ENCODE measurements at places on chromosomes 16 and 17. TPM values are rescaled to one million over a fixed set of nuclear protein-coding genes. Genes with fewer than 3 reads are reported as not detected.

GRCh38 chr16:73054125-73054484 lies 6.2 kb upstream of the ZFHX3 start:
- no peak for DNase-seq

DNA sequence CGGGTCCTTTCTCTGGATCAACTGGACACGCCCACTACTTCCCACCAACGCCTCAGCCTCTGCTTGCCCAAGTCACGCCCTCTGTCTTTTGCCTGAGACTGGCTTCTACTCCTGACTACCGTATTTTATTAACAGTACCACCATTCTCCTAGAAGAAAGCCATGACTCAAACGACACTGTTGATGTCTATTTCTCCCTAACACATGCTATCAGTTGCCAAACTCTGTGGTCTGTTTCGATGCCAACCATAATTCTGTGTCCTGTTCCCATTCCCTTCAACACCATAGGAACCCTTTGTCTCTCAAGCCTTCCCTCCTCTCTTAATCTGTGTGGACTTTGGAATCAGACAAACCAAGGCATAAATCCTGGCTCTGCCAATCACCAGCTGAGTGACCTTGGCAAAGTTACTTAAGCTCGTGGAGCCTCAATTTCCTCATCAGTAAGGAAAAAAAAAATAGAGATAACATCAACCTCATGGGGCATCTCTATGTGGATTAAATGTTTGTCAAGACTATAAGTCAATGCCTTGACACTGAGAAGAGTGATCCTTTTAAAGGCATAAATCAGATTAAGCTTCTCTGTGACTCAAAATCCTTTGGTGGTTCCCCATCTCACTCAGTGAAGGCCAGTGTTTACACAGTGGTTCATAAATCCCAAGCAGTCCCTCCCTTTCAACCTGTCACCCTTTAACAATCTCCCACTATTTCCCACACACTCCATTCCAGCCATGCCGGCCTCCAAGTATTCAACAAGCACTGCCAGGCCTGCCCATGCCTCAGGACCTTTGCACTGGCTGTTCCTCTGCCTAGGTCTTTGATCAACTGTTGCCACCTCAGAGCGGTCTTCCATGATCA lies 45.6 kb downstream of the ERN1 start:
- peak; percentile 74 for DNase-seq

- DNase-seq, result no peak
Observed at GRCh38 chr17:1578029-1578428, 15.4 kb upstream of the PITPNA start.

GRCh38 chr17:40362696-40363110 lies 1.8 kb downstream of the GJD3 start:
- DNase-seq, result peak; percentile 68

DNA sequence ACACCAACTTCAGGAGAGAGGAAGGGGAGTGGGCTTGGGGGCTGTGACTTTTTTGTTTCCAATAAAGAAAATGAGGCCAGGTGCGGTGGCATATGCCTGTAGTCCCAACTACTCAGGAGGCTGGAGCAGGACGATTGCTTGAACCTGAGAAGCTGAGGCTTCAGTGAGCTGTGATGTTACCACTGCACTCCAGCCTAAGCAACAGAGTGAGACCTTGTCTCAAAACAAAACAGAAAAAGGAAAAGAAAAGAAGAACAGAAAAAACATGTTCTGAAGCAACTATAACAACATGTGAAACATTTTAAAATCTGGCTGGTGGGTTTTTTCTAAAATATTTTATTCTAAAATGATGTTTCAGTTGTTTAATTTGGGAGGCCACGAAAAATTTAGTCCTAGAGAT lies 554.0 kb upstream of the ZFHX3 start:
- DNase-seq, result no peak

GRCh38 chr17:27506348-27507218 lies 50.3 kb downstream of the KSR1 start:
- peak; percentile 45 for DNase-seq

DNA sequence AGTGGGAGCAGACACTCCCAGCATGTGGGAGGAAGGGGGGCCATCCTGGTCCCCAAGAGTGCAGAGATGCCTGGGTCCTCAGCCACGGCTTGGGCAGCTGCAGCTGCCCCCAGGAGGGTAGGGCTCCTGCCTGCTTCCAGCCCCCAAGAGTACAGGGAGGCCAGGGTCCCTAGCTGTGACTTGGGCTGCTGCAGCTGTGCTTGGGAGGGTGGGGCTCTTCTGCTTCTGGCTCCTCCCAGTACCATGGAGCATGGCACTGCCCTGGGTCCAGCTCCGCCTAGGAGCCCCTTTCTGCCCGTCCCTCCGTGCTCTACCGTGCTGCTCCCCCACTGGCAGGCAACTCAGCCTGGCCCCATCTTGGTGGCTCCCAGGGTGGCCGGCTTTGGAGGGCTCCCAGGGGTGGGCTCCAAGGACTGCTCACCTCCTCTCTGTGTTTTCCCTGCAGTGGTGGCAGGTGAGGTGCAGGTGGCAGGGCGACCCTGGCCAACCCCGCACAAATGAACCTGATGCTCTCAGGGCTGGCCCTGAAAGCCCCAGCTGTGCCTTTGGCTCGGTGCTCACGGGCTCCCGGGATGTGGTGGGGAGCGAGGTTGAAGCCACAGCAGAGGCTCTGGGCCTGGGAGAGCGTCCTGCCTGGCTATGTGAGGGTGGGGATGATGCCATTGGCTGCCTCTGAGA lies 18.5 kb upstream of the USP22 start:
- DNase-seq, result no peak

- no peak for DNase-seq
Observed at GRCh38 chr16:7211781-7212180, 120.9 kb upstream of the RBFOX1 start.

DNA sequence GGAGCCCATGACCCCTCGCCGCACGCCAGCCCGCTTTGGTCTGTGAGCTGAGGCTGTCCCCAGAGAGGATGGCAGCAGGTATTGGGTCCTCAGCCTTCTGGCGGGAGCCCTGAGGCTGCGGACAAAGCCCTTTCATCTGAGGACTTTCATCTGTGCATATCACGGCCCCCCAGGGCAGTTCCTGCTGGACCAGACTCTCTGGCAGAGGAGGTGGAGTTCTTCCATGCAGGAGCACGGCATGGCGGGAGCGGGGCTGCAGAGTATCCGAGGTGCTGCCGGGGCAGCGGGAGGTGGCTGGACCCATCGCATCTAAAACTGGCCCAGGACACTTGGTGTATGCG lies 18.8 kb downstream of the DHX38 start:
- DNase-seq, result no peak

DNA sequence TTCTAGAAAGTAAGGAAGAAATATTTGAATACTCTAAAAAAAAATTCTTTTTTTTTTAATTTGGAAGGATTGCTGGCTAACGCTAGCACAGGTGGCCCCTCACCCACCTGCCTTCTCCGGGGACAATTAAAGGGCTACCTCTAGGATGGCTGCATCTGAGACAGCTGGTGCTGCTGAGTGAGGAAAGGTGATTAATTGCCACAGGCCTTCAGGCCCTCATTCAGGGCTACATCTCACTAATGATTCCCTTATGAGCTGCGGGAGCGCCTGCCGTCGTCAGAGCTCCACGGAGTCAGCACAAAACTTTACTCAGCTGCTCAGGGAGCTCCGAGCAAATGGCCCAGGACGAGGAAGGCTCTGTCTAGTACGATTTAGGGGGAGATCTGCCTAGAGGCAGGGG lies 27.0 kb upstream of the AKTIP start:
- DNase-seq, result no peak

- no peak for DNase-seq
Observed at GRCh38 chr16:85253084-85253941, 141.0 kb upstream of the CIBAR2 start.

GRCh38 chr17:46745376-46745775 lies 73.1 kb downstream of the WNT3 start:
- DNase-seq, result no peak

- no peak for DNase-seq
Observed at GRCh38 chr17:57889252-57889651, 39.4 kb upstream of the MRPS23 start.

- peak; percentile 63 for DNase-seq
Observed at GRCh38 chr17:42681976-42682721, at the start of gene CNTNAP1. Gene CNTNAP1 (plus strand): TSS chr17:42682531. CDS start chr17:42682830, 299 bp downstream.

GRCh38 chr16:980595-980854 lies 1.0 kb upstream of the SOX8 start:
- DNase-seq, result no peak

DNA sequence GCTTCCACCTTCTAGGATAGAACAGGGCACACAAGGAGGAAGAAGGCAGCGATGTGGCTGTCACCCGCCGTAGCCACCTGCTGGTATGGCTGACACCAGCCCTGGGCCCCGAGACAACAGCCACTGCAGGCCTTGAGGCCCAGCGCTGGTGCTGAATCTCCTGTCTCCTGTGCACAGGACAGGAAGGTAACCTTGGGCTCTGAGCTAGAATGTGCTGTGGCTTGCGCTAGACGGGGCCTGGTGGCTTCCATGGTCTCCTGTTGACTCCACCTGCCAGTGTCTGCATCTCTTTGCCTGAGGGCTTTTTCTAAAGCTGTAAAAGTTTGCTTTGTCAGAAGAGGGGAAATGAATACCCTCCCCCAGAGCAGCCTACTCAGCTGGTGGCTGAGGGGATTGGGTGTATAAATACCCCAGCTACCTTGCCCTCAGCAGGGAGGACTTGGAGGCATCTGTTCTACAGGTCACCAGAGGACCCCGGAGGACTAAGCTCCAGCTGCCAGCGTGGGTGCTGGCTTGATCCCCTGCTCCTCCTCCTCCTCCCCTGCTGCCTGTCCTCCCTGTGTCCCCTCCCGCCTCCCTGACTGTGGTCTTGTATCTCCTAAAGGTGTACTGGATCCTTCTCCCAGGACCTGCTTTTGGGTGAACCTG lies 76.1 kb upstream of the SDK2 start:
- no peak for DNase-seq

DNA sequence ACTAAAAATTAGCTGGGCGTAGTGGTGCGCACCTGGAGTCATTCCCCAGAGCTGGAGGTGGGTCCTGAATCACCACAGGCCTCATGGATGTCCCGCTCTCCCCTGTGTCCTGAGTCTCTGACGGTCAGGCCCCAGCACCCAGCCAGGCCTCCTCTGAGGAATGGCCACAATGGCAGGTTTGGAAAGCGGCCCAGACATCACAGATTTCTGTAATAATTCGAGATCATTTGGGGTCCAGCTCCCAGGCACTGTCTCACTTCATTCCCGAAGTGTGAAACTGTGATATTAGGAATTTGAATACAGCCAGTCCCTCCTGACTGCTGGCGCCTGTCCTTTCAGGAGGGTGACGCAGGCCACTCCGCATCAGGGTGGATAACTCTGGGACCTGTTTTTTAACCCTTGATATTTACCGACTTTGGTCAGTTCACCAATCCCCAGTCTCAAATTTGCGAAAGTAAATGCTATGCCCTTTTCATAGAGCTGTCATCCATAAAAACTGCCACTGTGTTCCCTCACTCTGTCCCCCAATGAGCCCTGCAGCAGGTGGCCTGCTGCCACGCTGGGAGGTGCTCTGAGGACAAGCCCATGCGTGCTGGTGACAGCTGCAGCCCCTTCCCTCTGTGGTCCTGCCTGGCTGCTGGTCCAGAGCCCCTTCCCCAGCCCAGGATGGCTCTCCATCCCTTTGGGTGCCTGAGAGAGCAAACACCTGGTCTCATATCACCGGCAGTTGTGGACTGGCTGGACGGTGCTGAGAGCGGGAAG lies 28.3 kb upstream of the RPTOR start:
- DNase-seq, result no peak

DNA sequence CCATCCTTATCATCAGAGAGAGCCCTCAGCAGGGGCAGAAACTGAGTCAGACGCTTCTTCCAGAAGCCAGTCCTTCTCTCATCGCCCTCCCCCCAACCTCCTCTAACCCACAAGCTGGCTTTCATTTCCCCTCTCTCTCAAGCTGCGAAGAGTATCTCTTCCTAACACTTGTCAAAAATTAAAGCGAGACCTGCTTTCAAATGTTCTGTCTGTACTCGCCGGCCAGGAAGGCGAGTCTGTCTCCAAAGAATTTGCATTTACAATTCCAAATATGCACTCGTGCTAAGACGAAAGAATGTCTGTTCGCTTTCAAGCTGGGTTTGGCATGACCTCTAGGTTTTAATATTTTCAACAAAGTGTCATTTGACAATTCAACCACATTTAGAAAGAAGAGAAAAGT lies 140.4 kb downstream of the RGS9 start:
- no peak for DNase-seq

GRCh38 chr16:64705443-64705842 lies 416.4 kb downstream of the CDH11 start:
- DNase-seq, result peak; percentile 9

DNA sequence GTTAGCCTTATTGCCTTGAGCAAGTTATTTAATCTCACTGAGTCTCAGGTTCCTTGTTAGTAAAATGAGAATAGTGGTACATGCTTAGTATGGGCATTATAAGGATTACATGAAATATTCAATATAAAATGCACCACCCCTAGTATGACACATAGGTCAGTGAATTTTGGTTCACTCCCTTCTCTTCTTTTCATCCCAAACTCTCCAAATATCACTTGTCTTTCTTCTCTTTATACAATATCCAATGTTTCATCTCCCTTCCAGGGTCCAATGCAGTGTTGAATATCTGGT lies 28.4 kb upstream of the CCL2 start:
- DNase-seq, result no peak

The PRAC2 gene
- not detected for total RNA-seq

The FBXW10B gene
- 4.8 TPM for total RNA-seq

The RNF222 gene
- not detected for total RNA-seq

The KRT15 gene
- total RNA-seq, result 29.8 TPM

The TRPV2 gene
- 0.38 TPM for total RNA-seq

The FSCN2 gene
- 1.7 TPM for total RNA-seq

The KRTAP3-1 gene
- total RNA-seq, result not detected

The SLC38A8 gene
- total RNA-seq, result not detected

The EVPLL gene
- total RNA-seq, result not detected

The ALKBH5 gene
- 116 TPM for total RNA-seq

Data from A172 (cell line).